C1 segment of cervical spinal cord (tissue), 14 donors: ENCODE measurements at places on chromosomes 7 and 10.

DNA sequence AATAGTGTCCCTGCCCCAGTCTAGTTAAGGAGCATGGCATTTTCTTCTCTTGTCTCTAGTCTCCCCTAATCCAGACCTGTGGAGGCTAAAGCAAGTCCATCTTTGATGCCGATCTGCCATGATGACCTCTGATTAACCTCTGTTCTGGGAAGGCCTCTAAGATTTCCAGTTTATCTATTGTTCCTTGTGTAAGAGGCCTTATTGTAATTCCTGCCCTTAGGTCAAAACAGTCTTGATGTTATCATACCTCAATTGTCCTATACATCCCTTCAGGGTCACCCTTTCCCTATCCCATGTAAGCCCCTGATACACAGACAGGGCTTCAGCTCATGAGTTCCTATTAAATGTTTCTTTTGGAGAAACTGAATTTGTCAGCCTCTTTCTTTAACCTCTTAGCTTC, 4.9 kb upstream of the ZMIZ2 start:
- DNase-seq = no peak

GRCh38 chr7:90917539-90917938, 321.4 kb downstream of the CDK14 start:
- no peak for DNase-seq

GRCh38 chr10:75407713-75408508, 6.3 kb upstream of the ZNF503 start:
- no peak for DNase-seq

GRCh38 chr7:30805931-30806330, 34.7 kb downstream of the MINDY4 start:
- DNase-seq = no peak

DNA sequence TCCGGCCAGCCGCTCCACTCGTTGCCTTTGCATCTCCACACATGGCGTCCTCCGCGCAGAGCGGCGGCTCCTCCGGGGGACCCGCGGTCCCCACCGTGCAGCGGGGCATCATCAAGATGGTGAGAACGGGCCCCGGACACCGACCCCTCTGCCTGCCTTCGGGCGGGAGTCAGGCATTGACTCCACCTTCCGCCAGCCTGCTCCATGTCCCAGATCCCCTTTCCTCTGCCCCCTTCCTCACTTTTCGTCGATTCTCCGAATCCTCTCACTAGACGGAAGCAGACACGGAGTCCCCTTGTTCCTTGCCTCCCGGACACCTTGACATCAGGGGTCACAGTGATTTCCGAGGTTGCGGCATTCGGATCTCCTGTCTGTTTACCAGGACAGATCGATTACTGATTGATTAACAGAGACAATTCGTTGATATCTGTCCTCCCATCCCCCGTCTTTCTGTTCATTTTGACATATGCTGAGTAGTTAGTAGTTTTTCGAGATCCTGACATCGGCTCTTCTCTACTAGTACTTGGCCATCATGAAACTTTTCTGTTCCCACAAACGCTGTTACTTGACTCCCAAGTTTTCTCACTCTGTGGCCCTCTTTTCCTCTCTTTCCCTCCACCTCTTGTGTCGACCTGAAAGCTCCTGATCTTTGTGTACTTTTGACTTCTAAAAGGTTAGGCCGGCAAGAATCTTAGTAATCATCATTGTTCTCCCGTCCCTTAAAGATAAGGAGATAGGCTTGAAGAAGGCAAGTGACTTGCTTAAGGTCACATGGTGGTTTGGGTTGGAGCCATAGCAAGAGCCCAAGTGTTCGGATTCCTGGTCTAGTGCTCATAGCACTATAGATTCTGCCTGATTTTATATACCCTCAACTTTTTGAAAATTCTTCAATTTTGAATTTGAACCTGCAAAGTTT, 597 bp downstream of the SND1 start:
- DNase-seq = no peak

GRCh38 chr10:86642021-86642420, 12.3 kb upstream of the OPN4 start:
- DNase-seq = no peak
